ENCODE measurements at places on chromosomes 5 and 9. TPM values are rescaled to one million over a fixed set of nuclear protein-coding genes. Genes with fewer than 3 reads are reported as not detected.

DNA sequence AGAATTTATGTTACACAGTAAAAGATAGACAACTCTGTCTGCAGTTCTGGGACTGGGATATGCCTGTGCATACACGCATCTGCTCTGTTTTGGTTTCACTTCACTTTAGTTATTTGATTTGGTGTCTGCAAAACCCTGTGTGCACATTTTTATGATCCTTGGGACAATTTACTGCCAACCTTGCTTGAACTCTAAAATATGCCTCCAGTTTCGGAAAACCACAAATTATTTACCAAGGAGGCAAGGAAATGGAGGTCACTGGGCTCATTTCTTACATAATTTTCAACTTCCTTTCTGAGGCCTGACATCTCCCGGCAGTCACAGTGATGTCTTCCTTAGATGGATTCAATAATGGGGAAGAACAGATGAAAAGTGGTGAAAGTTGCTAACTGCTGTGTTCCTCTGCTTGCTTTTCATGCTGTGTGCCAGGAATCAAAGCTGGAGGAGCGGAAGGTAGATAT is 61.2 kb upstream of the TAF11L2 start:
- peak; percentile 31 for DNase-seq

GRCh38 chr5:63085561-63085960 is 506.9 kb downstream of the LRRC70 start:
- DNase-seq, result no peak

GRCh38 chr9:105385381-105385985 is 62.4 kb upstream of the FSD1L start:
- no peak for DNase-seq

- DNase-seq, result no peak
These were observed 207.2 kb upstream of the DAPK1 start for GRCh38 chr9:87290241-87291052.

- no peak for DNase-seq
These were observed 172.5 kb downstream of the CRB2 start for GRCh38 chr9:123528501-123528900.

The ACSL6 gene
- 0.09 TPM for total RNA-seq

The ORM2 gene
- total RNA-seq, result not detected

- DNase-seq, result no peak
These were observed 88.3 kb downstream of the MTAP start for GRCh38 chr9:21890696-21891095.

- DNase-seq, result no peak
These were observed 6.6 kb downstream of the ISL1 start for GRCh38 chr5:51389577-51390463.

GRCh38 chr5:118611332-118611945 is 376.9 kb downstream of the DTWD2 start:
- no peak for DNase-seq

DNA sequence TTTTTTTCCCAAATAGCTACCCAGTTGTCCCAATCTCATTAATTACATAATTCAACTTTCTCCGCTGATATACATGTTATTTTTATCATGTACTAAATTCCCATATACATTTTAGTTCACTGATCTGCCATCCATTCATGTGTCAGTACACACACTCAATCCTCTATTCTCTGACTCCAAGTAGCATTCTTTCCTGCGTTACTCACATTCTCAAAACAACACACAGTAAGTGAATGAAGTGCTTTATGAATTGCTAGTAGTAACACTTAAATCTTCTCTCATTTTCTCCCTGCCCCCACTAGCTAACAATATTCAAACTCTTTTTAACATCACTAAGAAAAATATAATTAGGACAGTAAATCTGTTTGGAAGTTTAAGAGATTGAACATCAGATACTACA is 8.9 kb downstream of the ZNF366 start:
- DNase-seq, result peak; percentile 66

- DNase-seq, result no peak
These were observed 6.2 kb upstream of the SLC1A3 start for GRCh38 chr5:36599986-36600779.

DNA sequence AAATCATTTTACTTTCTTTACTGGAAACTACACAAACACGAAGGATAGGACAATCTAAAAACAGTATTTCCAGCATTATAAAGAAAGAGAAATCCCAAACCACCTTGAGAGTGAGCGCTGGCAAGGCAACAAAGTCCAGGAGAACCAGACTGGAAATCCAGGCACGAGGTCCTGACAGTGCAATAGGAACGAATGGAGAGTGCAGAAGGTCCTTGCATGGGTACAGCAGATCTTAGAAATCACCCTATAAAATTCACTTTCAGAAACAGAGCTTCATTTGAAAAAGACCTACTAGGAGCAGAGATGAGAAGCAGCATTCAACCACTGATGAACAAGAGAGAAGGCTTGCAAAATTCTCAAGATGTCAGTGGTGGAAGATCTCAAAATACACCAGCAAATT is 133.7 kb upstream of the ST8SIA4 start:
- no peak for DNase-seq

All from dermis blood vessel endothelial cell (primary cell).